ELF-1 (cell line): ENCODE measurements at places on chromosomes 11 and 22.
A peak's percentile ranks its signal among the peaks of the same experiment; 100 is the strongest.

- no peak for DNase-seq
Observed at GRCh38 chr11:96147906-96148486, 195.0 kb downstream of the MAML2 start.

DNA sequence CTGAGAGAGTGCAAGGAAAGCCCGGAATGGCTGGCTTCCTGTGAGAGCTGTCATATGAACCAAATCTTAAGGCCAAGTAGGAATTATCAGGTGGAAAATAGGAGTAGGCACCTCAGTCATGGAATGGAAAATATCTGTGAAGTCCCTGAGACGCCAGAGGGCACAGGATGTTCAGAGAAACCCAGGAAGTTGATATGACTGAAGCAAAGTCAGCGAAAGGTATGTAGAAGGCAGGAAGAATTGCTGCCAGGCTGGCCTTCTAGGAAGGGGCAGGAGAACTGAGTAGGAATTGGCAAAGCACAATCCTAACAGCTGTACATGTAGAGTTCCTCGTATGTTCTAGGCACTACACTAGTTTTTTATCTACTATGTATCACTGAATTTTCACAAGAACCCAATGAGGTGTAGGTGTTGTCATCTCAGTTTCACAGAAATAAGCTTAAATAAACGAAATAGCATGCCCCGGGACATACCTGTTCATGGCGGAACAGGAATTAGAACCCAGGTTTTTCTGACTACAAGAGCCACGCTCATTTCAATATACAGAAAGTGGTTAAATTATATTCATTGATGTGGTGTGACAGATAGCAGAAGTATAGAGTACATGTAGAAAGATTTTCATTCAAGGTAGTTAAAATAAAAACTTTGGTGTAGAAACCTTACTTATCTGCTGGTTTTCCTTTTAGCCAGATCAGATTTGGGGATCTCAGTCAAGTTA, 17.0 kb downstream of the HMGXB4 start:
- no peak for DNase-seq

GRCh38 chr11:75013051-75013450, 24.3 kb downstream of the NEU3 start:
- peak; percentile 57 for DNase-seq

DNA sequence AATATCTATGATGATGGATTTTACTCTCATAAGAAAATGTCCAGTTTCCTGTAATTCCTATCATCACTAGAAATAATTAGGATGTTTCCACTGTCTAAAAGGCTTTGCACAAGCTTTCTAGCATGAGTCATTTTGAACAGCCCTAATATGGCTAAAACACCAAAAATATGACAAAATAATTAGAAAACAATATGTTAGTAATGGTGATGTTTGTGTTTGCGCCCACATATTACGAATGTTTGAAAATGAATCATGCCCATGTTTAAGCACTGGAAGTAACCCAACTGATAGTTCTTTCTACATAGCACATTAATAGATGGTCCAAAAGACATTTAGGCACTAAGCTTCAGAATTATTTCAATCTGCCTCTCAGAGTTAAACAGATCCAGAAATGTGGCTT, 96.0 kb downstream of the TRPC6 start:
- no peak for DNase-seq
